ENCODE measurements at places on chromosomes 5 and 9. TPM values are rescaled to one million over a fixed set of nuclear protein-coding genes. Genes with fewer than 3 reads are reported as not detected.

DNA sequence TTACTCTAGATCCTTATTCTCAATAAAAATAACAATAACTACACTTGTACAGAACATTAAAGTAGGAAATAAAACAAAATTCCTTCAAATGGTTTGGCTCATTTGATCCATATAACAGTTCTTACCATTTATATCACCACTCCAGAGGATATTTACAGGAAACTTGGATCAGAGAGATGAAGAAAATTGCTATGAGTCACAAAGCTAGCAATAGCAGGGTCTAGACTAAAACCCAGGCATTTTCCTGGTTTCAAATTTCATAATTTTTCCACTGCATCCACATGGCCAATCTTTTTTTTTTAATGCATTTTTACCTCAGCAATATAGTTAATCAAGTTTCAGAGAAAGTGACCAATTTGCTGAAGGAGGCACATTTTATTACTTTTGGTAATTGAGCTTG is 299.2 kb downstream of the ELAVL2 start:
- no peak for DNase-seq

C9orf153 gene
- total RNA-seq = 0.68 TPM

PHYHD1 gene
- total RNA-seq = 36.3 TPM

GRCh38 chr5:154862766-154863165 is 4.3 kb downstream of the CNOT8 start:
- DNase-seq = no peak

SPATA31D4 gene
- not detected for total RNA-seq

All from thoracic aorta (tissue), 2 donors.